Motor neuron (in vitro differentiated cells): ENCODE measurements at places on chromosomes 1 and 21. TPM values are rescaled to one million over a fixed set of nuclear protein-coding genes. Genes with fewer than 3 reads are reported as not detected.

- ATAC-seq = no peak
Measured at GRCh38 chr21:33811167-33812010, 104.2 kb downstream of the ATP5PO start.

DNA sequence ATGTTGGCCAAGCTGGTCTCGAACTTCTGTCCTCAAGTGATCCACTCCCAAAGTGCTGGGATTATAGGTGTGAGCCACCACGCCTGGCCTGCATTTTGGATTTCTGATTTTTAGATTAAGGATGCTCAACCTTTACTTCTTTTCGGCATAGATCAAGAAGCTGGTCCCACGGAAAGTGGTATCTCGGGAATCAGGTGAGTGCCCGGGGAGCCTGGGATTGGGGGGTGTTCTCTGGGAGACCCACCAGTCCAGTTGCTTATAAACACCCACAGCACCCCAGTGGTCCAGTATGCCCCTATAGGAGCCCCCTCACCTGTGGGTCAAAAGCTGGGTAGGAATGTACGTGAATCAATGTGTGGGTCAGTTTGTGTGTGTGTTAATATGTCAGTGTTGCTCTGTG, 3.2 kb downstream of the SH3D21 start:
- ATAC-seq = no peak

DNA sequence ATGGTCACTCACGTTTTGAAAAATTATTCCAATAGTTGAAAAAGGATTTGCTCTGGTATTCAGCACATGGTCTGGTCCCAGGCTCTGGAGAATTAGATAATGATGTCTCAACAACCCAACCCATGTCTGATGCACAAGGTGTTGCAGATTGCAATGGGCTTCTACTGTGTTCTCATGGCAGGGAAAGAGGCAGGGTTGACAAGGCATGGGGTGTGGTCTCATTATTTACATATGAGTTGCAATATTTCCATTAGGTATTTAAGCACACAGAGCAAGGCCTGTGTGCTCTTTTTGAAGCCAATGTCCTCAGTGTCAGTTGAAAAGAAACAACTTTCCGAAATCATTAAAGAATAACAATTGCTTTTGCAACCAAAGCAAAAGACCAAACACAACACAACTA, 381.9 kb upstream of the PBX1 start:
- peak; percentile 79 for ATAC-seq

DNA sequence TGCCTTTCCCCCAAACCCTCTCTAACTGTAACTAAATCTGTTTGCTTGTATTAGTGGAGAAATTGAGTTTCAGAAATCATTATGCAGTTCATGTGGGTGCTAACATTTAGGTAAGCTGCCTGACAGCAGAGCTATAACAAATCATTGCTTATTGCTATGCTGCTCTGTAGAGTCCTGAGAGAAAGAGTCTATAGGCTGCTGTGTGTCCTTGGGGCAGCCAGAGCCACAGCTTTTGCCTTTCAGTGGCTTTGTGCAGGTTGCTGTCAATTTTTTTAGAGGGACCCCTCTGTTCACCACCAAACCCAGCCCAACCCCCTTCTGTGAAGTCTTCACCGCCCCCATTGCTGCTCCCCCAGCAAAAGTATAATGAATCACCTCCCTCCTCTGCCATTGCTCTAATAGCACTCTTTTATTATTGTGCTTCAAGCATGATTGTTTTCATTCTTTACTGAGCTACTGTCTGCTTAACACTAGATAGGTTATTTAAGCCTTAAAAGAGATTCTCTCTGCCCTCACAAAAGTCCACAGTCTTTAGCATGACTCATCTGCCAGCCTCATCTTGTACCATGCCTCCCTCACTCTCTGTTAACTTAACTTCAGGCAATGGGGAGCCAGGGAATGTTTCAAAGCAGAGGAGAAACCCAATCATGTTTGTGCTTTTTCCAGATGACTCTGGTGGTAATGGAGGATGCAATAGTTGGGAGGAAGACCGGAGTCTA, 38.6 kb downstream of the DIRAS3 start:
- peak; percentile 92 for ATAC-seq

DNA sequence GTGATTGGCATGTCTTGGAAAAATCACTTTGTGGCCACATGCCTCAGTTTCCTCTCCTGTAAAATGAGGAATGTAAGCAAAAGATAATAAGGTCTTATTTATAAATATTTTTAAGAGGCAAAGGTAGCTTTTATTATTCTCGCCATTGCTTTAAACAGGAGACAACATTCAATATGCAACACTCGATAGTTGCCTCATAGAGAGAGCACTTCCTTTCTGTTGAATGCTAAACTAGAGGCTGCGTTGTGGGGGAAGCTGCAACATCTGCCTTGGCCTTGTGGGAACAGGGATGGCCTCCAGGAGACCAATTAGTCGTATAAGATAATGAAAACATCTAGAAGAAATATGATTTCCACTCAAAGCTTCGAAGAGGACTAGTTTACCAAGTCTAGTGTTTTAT, 3.5 kb downstream of the OSCP1 start:
- no peak for ATAC-seq

GRCh38 chr1:204331847-204332487, 27.8 kb downstream of the PLEKHA6 start:
- ATAC-seq = no peak

- no peak for ATAC-seq
Measured at GRCh38 chr1:65538086-65538485, 117.6 kb downstream of the LEPR start.

DNA sequence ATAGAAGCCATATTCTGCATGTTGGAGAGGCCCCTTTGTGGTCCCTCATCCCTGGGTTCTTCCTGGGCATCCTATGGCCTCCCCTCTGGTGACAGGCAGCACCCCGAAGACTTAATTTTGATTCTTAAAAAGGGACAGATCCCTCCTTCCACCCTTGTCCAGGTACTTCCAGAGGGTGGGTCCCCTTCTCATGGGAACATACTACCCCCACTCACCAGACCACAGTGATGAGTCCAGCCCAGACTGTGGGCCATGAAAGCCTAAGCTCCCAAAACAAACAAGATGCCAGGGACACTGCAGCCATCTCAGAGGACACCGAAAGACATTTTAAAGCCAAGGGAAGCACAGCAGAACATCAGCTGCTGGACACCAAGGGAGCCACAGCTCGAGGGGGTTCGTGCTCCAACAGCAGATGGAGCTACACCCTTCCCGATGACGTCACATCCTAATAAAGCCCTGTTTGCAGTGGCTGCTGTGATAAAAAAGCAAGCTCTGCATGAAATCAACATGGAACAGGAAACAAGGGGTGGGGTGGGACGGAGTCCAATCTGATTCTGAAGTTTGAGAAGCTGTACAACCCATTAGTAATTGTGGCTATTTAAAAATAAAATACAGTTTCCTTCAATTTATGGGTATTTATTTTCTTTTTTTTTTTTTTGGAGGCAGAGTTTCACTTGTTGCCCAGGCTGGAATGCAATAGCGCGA, 32.4 kb downstream of the GNB1 start:
- peak; percentile 77 for ATAC-seq

- ATAC-seq = peak; percentile 96
Measured at GRCh38 chr1:33228935-33229487, 27.3 kb upstream of the ZNF362 start.

DNA sequence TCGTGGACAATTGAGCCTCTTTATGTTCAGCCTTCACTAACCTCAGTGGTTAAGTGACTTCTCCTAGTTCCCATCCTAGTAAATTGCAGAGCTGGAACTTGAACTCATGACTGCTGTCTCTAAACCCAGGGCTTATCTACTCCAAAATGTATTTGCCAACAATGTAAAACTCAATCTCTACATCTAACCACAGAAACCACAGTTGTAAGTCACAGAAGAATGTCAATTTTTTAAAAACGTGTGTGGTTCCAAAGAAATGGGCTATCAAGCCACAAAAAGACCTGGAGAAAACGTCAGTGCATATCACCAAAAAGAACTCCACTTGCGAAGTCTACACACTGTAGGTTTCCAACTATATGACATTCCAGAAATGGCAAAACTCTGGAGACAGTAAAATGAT, 172.6 kb upstream of the HMCN1 start:
- ATAC-seq = no peak

GRCh38 chr21:33684068-33684467, 41.8 kb downstream of the ITSN1 start:
- no peak for ATAC-seq

DNA sequence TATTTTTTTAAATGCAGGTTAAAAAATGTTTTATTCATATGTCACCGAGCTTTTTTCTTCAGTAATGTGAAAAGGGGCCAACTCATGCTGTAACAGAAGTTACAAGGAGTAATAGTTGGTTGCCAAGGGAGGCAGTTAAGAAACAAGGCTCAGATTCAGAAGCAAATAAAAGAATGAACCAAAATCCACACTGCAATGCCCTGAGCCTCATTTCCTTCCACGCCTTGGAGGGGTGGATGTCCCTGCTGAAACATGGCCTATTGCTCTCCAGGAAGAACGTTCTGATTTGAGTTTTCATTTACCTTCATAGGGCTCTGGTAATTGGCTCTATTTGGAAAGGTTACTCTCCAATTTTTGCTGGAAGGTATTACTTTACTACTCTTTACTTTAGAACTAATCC, 24.4 kb downstream of the ALG14 start:
- ATAC-seq = no peak

- peak; percentile 15 for ATAC-seq
Measured at GRCh38 chr1:19344372-19344810, 32.3 kb downstream of the SLC66A1 start.

JUN gene
- 77.6 and 91.3 TPM in 2 replicates for total RNA-seq

MRPS15 gene
- total RNA-seq = 111 and 112 TPM in 2 replicates
